ENCODE measurements at places on chromosomes 6 and 20. TPM values are rescaled to one million over a fixed set of nuclear protein-coding genes. Genes with fewer than 3 reads are reported as not detected.

The TFB1M gene
- total RNA-seq, result 21.8 TPM

The SLC52A3 gene
- total RNA-seq, result not detected

The RAD21L1 gene
- not detected for total RNA-seq

The ZGPAT gene
- total RNA-seq, result 38.1 TPM

The UST gene
- 2.2 TPM for total RNA-seq

The SAMD10 gene
- 14.6 TPM for total RNA-seq

The SEMG1 gene
- not detected for total RNA-seq

The C6orf141 gene
- total RNA-seq, result not detected

The SPTLC3 gene
- total RNA-seq, result 0.23 TPM

The HLA-DOA gene
- 2.0 TPM for total RNA-seq

The RRAGD gene
- 10.2 TPM for total RNA-seq

The TGM3 gene
- not detected for total RNA-seq

The TCF15 gene
- total RNA-seq, result not detected

The IP6K3 gene
- total RNA-seq, result not detected

The SRMS gene
- total RNA-seq, result not detected

Data from activated T-cell treated with anti-CD3 and anti-CD28 coated beads, Interleukin-2, amount 50 U/mL, for 4 hours (primary cell).